ENCODE measurements at places on chromosomes 6 and 20. TPM values are rescaled to one million over a fixed set of nuclear protein-coding genes. Genes with fewer than 3 reads are reported as not detected.

Gene DEFB124
- not detected for total RNA-seq

Gene CYP39A1
- 4.7 TPM for total RNA-seq

Gene LHFPL5
- total RNA-seq, result not detected

Gene PDE10A
- 6.1 TPM for total RNA-seq

Gene RAET1L
- total RNA-seq, result not detected
